ENCODE measurements at places on chromosomes 6 and 20.

GRCh38 chr6:144311361-144311760, 26.2 kb downstream of the UTRN start:
- DNase-seq = no peak

DNA sequence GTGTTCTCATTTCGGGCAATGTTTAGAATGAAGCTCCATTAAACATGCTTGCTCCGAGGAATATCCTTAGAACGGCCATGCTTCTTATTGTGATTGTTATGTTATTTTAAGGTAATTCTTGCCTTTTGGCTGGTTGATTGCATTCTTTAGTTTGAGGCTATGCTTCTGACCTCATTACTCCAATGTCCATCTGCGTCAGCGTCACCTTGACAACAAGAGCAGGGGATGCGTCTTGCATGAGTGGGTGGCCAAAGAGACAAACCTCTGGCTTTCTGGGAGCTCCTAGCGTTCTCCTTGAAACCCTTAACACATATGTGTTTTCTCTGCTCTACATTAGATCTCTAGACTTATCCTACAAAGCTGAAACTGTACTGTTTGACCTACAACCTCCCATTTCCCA, 184.3 kb downstream of the THBS2 start:
- DNase-seq = no peak

DNA sequence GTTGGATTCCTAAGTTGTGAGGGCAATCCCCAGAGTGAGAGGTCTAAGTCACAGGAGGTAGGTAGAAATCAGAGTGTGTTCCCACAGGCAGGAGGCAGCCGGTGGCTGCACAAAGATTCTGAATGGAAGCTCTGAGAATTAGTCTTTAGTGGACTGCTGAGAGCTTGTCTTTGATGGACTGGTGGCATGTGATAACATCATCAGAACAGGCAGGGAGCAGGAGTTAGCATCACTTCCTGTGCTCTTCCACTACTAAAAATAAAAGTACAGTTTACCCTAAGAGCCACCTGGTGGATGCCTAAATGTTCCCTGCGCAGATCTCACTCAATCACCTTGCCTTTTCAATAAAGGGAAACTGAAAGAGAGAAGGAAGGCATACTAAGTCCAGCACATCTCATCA, 294.6 kb upstream of the POU3F2 start:
- no peak for DNase-seq

DNA sequence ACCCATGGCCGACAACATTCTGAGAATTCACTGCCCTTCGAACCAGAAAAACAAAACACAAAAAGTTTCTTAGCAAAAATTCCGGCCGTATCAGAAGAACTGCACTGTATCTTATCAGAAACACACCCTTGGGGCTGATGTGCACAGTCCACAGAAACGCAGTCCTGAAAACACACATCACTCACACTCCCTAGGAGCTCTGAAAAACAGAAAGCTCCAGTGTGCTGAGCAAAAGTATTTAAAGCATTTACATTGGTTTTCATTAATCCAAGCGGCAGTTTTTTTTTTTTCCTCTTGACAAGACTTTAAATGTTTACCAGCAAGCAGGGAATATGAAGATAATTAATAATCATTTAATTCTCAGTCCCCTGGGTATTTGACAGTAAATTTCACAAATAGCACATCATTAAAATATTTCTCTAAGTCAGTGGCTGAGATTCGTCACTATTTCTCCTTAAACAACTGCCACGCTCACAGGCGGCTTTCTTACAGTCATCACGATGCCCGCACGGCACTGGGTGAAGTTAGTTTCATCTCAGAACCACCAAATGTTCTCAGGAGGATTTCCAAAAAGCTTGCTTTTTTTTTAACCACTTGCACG, 13.3 kb downstream of the NFATC2 start:
- DNase-seq = peak; percentile 38

GRCh38 chr6:43945768-43946080, 175.7 kb downstream of the VEGFA start:
- no peak for DNase-seq
